Fibroblast of the aortic adventitia (primary cell): ENCODE measurements at places on chromosomes 16 and 17. TPM values are rescaled to one million over a fixed set of nuclear protein-coding genes. Genes with fewer than 3 reads are reported as not detected.

TTLL6 gene
- not detected in 2 replicates for total RNA-seq

HOXB5 gene
- total RNA-seq: 0.27 and 0.57 TPM in 2 replicates

GAS7 gene
- total RNA-seq: 7.0 and 22.2 TPM in 2 replicates

MYO18A gene
- 78.3 and 82.8 TPM in 2 replicates for total RNA-seq

ZACN gene
- total RNA-seq: not detected in 2 replicates

CDH5 gene
- 2.9 and 7.0 TPM in 2 replicates for total RNA-seq

DLG4 gene
- total RNA-seq: 2.9 and 11.9 TPM in 2 replicates
